ENCODE measurements at places on chromosomes 16 and 17.

DNA sequence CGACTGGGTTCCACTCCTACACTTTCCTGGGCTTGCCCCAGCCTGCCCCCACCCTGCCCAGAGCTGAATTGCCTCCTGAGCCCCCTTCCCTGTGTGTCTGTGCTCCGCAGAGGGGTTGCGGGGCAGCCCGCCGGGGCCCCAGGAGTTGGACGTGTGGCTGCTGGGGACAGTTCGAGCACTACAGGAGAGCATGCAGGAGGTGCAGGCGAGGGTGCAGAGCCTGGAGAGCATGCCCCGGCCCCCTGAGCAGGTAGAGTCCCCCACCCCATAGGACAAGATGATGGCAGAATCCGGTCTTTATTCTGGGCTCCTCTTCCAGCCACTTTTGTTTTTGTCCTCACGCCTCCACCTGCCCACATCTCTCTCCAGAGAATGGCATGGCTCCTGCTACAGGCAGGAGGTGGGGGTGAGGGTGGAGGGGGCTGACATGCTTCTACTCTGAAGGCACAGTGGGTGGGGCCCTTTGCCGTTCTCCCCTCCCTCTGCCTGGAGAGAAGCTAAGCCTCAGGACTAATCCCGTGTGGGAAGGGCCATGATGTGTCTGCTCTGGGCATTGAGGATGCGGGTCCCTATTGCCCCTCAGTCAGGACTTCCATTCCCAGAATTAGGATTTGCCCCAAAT lies 3.5 kb downstream of the ACBD4 start:
- no peak for DNase-seq

DNA sequence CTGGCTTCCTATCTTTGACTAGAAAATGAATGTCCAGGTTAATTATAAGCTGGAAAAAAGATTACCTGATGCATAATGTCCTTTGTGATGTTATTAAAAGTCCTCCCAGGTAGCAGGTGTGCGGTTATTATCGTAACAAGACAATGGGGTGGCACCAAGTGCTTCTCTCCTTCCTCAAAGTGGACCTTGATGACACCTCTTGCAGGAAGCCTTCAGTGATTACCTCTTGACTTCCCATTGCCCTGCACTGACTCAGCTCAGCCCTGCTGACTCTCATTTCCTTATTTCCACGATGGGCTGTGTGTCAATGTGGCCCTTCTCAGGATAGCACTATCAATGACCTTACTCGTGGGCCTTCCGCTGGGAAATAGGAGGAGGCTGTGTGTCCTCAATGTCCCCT lies 477.4 kb upstream of the CCL2 start:
- no peak for DNase-seq

DNA sequence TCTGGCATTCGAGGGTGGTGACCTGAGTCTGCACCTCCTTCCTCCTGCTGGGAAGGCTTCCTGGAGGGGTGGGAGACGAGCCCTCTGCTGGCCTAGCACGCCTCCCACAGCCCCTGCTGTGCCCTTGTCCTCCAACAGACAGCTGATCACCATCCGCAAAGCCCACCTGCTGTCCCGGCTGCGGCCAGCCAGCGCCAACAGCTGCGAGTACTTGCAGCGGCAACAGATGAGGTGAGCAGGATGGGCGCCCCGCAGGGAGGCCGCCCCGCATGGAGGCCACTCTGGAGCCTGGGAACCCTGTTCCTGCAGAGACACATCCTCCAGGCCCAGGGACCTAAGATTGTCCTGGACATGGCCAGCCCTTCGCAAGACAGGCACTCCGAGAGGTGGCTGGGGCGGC lies 21.6 kb downstream of the UBALD1 start:
- DNase-seq, result no peak

GRCh38 chr17:45115015-45115625 lies 17.2 kb downstream of the PLCD3 start:
- DNase-seq, result no peak

GRCh38 chr17:80758481-80759376 lies 214.1 kb downstream of the RPTOR start:
- DNase-seq, result no peak

- no peak for DNase-seq
These were observed 12.8 kb downstream of the STAC2 start for GRCh38 chr17:39212841-39213480.

- DNase-seq, result no peak
These were observed 71.5 kb downstream of the GAS7 start for GRCh38 chr17:10126616-10127501.

- DNase-seq, result no peak
These were observed 22.8 kb downstream of the KATNIP start for GRCh38 chr16:27572711-27573110.

- no peak for DNase-seq
These were observed 205.4 kb upstream of the HS3ST3A1 start for GRCh38 chr17:13807103-13807502.

DNA sequence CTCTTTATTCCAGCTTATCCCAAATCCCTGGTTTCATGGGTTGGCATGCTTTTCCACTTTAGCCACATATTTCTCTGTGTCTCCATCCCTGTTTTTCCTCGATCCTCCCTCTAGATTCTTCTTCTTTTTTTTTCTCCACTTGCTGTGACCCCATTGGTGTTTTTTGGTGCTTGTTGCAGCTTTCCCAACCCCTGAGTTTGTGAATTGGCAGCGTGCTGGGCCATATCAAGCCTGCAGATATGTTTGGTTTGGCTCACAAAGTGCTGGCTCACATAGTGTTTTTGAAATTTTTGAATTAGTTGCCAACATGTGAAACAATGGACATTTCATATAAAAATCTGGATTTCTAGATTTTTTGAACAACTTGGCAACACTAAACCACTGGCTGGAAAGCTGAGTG lies 8.8 kb downstream of the GPR139 start:
- DNase-seq, result no peak
